ENCODE measurements at places on chromosomes 2 and 18.

DNA sequence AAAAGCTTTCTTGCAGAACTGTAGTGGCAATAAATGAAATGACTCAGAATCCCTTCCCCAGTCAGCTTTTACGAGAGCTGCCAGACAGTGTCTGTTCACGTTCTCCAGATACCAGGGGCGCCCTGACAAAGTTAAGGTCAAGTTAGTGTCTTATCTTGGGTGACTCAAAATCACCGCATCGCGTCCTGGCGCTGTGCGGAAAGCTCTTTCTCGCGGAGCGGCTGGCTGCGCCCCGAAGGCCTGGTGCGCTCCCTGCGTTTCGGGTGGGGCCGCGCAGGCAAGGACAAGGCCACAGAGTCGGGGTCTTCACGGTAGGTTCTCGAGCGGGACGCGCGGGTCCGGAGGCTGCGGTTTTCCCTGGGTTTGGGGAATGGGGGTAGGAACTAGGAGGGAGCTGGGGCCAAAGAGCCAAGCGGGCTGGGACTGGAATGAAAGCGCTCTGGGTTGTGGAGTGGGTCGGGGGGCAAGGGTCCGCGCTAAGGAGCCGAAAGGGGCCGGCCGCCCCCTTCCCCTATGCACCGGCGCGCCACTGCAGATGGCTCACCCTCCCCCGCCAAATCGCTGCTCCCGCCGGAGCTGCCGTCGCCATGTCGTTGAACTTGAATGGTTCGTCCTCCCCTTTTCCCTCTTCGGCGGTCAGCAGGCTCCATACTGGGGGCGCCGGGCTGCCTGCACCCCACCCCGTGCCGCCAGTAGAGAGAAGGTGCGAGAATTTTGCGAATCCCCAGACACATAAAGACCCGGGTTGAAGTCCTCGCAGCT is 2.6 kb upstream of the HOXD11 start:
- peak; percentile 91 for DNase-seq

GRCh38 chr2:106981491-106981890 is 95.5 kb upstream of the ST6GAL2 start:
- DNase-seq = no peak

DNA sequence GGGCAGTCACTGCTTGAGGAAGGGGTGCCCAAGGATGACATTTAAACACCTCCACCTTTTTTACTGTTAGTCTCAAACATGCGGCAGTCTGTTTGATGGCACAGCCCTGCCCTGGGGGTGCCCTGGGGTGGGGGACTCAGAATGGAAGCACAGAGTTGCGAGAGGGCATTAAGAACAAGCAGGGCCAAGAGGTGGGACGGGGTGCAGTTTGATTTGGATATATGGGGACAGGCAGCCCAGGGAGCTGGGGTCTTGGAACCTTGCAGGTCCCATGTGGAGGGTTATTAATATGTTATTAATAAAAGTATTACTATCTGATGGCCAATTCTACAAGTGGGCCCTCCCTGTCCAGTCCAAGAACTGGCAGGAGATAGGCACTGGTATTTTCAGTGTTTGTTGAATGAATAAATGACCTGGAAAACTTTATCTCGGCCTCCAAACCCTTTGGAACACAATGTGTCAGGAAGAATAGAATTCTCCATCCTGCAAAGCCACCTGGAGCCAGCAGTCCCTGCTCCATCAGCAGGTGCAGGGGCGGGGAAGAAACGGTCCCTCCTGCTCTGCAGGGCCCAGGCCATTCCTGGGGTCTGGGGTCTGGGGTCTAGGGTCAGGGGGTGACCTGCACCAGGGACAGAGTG is 25.2 kb downstream of the SDC1 start:
- DNase-seq = no peak

- DNase-seq = no peak
Measured at GRCh38 chr2:4110273-4110672, 406.9 kb downstream of the DCDC2C start.

- DNase-seq = no peak
Measured at GRCh38 chr2:221715523-221716247, 143.6 kb upstream of the EPHA4 start.

GRCh38 chr18:79485788-79486355 is 90.1 kb downstream of the NFATC1 start:
- DNase-seq = peak; percentile 78

Measured in HFFc6 (cell line).